Occipital lobe (tissue), 3 donors: ENCODE measurements at places on chromosomes 3 and 15. TPM values are rescaled to one million over a fixed set of nuclear protein-coding genes. Genes with fewer than 3 reads are reported as not detected.

GRCh38 chr3:98500019-98500418 lies 2.5 kb downstream of the OR5K2 start:
- DNase-seq = no peak

GABRR3 gene
- not detected for total RNA-seq

MAP6D1 gene
- 4.5 TPM for total RNA-seq

GRCh38 chr3:42652611-42653302 lies 740 bp upstream of the ZBTB47 start:
- DNase-seq = peak; percentile 62

DNA sequence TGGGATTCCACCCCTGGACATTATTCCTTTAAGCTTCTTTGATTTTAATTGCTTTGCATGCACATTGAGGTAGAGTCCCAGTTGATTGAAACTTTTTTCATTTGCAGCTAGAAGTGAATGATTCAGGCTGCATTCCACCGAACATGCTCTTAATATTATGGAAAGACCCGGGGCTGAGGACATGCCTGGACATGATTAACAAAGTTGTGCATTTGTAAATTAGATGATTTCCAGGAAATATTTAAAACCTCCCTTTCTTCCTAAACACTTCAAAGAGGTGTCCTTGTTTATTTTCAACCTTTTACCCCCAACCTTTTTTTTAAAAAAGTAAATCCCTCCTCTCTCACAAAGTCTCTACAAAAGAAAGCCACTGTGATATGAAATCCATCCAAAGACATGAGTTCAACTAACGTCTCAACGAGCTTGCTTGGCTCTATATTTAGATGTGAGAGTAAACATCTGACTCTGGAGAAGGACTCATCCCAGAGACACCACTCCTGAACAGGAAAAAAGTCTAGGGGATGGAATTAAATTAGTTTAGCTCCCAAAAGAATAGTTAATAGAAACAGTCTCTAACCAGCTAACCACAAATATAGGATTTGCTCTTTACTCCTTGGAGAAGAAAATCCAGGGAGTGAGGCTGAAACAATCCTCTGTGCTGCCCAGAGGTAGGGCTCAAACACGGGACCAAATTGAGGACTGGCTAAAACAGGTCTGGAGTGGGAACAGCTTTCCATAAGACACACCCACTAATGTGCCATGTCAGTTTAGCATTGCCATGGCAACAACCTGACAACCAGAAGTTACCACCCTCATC lies 83.1 kb downstream of the XXYLT1 start:
- DNase-seq = no peak

GRCh38 chr3:115697263-115698053 lies 74.1 kb downstream of the GAP43 start:
- peak; percentile 8 for DNase-seq

GRCh38 chr3:185760088-185760487 lies 64.8 kb downstream of the IGF2BP2 start:
- DNase-seq = no peak

GRCh38 chr3:161915418-161915750 lies 418.8 kb downstream of the OTOL1 start:
- DNase-seq = no peak

LMAN1L gene
- total RNA-seq = not detected

GRCh38 chr15:82650046-82650670 lies 3.0 kb upstream of the CPEB1 start:
- DNase-seq = peak; percentile 24

DNA sequence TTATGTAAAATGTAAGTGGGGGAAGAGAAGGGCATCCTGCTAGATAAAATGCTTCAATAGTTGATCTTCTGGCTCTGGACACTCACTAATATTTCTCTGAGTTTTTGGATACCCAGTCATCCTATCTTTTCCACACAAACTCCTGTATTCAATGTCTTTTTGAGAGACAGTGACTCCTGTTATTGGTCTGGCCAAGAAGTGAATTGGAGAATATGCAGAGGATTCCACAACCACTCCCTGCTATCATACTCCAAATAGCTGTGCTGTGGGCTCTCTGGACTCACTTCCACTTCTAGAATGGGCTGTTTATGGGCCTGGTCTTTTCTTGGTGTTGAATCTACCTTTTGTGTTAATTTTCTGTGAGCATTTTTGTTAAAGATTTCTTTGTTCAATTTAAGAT lies 376.8 kb downstream of the NLGN1 start:
- DNase-seq = no peak

DNA sequence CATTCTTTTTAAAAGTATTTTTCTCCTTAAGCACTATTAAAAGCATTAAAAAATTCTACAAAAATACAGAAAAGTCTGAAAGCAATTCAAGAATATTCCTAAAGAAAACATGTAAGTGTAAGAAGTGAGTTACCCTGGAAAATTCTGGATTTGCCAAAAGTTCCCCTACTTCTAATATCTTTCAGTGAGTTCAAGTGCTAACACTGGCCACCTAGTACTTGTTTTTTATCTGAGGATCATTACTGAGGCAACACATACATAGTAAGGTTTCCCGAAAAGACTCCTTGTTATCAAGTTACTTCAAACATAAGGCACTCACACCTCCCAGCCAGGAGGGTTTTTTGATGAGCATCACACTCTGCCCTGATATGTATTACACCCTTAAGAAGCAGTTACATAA lies 158.4 kb downstream of the TIGIT start:
- no peak for DNase-seq

KLHL18 gene
- total RNA-seq = 26.5 TPM

KIF15 gene
- 6.4 TPM for total RNA-seq

DNA sequence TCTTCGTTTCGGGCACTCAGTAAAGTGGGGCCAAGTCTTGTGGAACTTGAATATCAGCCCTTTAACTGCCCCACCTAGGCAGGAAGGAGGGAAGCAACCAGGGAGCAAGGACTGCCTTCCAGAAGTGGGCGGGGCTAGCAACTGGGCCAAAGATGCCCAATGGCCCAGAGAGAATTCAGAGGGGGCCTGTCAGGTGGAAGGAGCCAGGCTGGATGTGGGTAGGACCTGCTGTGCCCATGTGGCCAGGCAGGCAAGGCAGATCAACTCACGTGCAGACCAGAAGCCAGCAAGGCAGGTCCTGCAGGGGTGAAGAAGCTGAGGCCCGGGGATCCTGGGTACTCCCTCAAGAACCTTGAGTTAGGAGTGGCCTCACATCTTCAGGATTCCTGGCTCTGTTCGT lies 5.5 kb downstream of the MAP6D1 start:
- no peak for DNase-seq

NANOGP8 gene
- total RNA-seq = not detected

CD80 gene
- total RNA-seq = 0.78 TPM

CILP gene
- 0.31 TPM for total RNA-seq

BOC gene
- total RNA-seq = 11.2 TPM

GRCh38 chr15:42392309-42393024 lies 33.2 kb downstream of the CAPN3 start:
- DNase-seq = no peak

GRCh38 chr3:56776556-56776950 lies 25.2 kb downstream of the ARHGEF3 start:
- no peak for DNase-seq

GRCh38 chr3:118543832-118544231 lies 490.8 kb downstream of the IGSF11 start:
- DNase-seq = no peak

GRCh38 chr3:11546657-11547302 lies 96.9 kb downstream of the VGLL4 start:
- DNase-seq = no peak

LRRC34 gene
- 8.1 TPM for total RNA-seq

IL5RA gene
- total RNA-seq = 0.78 TPM
